ENCODE measurements at places on chromosomes 2 and 18.

DNA sequence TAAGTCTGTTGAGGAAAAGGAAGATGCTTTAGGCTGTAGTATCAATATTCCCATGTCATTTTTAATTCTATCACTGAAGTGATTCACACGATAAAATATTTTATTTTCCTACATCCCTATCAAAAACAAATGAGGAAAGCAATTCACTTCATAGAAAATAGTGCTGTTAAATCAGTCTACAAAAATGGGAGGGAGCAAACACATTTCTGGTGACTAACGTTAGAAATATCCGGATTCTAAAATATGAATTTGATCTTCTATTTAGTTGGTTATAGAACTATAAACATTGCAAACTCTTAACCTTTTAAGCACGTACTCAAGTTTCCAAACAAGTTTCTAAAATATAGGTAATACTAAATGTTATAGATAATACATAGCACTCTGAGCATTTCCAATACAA, 20.8 kb downstream of the ATF2 start:
- DNase-seq = no peak

- DNase-seq = no peak
These were observed 564.3 kb downstream of the CMPK2 start for GRCh38 chr2:6301426-6301825.

- no peak for DNase-seq
These were observed 25.8 kb downstream of the AAK1 start for GRCh38 chr2:69617744-69618143.

- no peak for DNase-seq
These were observed 8.6 kb downstream of the DNAJB2 start for GRCh38 chr2:219287580-219288265.

DNA sequence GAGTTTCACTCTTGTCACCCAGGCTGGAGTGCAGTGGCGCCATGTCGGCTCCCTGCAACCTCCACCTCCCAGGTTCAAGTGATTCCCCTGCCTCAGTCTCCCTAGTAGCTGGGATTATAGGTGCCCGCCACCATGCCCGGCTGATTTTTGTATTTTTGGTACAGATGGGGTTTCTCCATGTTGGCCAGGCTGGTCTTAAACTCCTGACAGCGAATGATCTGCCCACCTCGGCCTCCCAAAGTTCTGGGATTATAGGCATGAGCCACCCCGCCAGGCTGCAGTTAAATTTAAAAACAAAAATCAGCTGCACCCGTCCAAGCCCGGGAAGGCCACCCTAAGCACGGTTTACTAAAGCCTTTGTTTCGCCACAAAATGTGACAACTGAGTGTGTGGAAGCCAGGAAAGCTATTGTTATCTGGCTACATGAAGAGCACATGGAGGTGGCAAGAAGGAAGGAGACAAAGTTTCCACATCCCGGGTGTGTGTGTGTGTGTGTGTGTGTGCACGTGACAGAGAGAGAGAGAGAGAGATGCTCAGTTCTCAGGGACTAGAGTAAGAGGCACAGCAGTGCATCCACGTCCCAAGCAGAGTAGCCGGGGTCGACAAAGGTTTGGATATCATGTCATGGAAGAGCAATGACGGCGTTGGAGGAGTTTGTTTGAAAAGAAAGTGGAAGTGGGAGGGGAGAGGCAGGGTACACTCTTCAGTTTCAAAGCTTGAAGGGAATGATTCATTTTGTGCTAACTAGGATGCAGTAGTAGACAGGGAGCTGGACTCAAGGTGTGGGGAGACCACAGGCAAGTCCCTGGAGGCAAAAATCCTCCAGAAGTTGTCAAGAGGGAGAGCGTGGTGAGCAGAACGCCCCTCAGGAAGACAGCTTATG, 20.1 kb downstream of the INPP5D start:
- DNase-seq = peak; percentile 24

DNA sequence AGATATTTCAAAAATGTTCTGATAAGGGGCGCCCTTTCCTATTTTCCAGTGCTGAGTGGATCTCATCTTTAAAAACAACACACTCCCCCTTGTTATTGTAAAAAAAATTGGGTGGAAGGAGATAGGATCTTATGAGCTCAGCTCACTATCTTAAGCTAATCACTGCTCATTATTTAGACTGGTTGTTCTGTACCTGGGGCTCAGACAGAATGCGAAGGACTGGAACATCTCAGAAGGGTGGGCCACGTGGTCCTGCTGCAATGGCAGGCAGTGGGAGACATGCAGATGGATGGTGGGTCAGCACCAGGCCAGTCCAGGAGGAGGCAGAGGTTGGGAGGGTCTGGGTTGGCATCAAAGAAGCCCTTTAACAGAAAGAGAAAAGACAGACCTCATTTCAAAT, 48.3 kb upstream of the GPR155 start:
- no peak for DNase-seq

- no peak for DNase-seq
These were observed at the start of gene NCL for GRCh38 chr2:231463698-231464575. Gene NCL, minus strand, starts transcription at chr2:231464484. Its CDS starts 131 bp downstream, at chr2:231464353.

- DNase-seq = peak; percentile 39
These were observed 1.5 kb upstream of the GPBAR1 start for GRCh38 chr2:218259099-218259961.

GRCh38 chr2:237695201-237695780, 67.9 kb downstream of the LRRFIP1 start:
- DNase-seq = no peak

GRCh38 chr18:6722690-6723089, 6.8 kb upstream of the ARHGAP28 start:
- DNase-seq = no peak

DNA sequence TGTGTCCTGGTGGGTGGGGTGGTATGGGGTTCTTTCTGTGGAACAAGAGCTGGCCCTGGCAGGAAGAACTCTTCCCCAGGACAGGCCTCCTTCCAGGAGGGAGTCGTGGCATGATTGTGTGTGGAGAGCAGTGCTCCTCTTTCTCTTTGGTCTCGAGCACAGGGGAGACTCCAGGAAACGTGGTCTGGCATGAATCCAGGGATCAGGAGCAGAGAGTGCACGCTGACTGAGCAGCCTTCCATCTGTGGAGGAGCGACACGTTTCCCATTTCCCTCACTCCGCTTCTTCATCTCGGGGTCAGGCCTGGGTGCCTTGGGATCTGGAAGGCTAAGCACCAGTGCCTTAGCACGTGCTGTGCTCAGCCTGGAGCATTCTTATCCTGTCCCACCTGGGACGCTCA, 132.0 kb upstream of the HDAC4 start:
- no peak for DNase-seq

DNA sequence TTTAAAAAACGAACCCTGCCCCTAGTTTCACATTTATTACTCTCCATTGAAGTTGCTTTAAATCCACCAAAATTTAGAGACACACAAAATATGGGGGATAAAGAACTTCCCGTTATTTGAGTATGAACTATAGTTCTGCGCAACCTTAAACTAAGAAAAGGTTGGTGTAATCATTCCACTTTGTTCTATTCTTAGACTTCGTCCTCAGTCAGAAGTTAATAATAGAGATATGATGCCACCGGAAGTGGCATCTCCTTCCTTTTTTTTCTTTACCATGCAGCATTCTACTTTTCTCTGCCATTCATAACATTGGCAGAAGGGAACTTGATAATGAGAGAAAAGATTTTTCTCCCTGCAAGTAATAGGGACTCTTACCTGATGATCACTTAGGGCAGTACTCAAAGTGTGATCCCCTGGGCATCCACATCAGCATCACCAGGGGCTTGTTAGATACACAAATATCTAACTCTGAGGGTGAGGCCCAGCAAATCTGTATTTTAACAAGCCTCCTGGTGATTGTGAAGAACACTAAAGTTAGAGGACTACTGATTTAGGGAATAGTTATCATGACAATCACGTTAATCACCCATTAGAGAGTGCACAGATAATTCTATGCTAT, 147.7 kb upstream of the DTNA start:
- DNase-seq = no peak

DNA sequence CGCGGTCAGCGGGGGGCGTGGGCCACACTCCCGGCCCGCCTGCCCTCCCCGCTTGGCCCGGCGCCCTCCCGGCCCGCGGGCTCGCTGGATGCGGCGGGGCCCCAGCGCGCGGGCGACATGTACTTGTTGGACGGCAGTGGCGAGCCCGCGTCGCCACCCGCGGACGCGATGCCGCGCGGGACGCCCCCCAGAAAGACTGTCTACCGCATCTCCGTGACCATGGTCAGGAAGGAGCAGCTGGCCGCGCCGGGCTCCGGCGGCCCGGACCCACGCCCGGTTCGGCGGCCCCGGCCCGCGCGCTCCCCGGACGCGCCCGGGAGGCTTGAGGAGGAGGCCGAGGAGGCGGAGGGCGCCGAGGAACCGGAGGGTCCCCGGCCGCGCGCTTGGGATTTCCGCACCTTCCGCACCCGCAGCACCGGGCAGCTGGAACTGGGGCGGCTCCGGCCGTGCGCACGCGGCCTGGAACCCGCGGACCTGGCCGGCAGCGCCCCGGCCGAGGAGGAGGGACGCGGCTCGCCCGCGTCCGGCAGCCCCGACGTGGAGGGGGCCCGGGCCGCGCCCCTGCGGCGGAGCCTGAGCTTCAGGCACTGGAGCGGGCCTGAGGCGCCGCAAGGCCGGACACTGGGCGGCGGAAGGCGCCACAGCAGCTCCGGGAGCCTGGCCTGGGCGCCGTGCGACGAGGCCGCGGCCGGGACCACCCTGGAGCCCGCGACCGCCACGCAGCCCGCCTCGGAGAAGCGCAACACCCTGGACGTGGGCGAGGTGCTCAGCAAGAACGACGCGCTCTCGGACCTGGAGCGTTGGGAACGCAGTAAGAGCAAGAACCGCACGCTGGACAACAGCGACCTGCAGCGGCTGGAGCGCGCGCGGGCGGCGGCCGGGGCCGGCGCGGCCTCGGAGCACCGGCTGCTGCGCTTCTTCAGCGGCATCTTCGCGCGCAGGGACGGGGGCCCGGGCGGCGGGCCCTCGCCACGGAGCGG, 176.4 kb downstream of the AGAP1 start:
- DNase-seq = peak; percentile 72

GRCh38 chr2:145587922-145588321, 1068.0 kb upstream of the ZEB2 start:
- DNase-seq = no peak

- no peak for DNase-seq
These were observed 55.5 kb downstream of the MTHFD2 start for GRCh38 chr2:74253971-74254310.

DNA sequence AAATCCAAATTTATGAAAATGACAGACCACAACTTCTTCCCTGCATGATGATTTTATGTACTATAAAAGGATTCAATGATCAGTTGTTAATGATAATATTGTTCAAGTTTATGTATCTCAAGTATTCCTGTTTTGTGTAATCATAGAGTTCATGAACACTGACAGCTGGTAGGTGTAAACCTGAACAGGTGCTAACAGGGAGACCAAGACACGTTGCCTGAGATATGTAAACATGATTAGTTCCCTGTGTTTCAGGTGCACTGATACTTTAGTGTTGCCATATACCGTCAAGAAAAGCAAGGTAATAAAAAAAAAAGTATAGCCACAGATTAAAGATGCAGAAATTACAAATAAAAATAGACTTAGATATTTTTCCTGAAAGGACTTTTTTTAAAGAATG, 131.8 kb downstream of the BAZ2B start:
- DNase-seq = no peak

GRCh38 chr18:45402485-45403056, 212.7 kb upstream of the SLC14A2 start:
- DNase-seq = no peak

DNA sequence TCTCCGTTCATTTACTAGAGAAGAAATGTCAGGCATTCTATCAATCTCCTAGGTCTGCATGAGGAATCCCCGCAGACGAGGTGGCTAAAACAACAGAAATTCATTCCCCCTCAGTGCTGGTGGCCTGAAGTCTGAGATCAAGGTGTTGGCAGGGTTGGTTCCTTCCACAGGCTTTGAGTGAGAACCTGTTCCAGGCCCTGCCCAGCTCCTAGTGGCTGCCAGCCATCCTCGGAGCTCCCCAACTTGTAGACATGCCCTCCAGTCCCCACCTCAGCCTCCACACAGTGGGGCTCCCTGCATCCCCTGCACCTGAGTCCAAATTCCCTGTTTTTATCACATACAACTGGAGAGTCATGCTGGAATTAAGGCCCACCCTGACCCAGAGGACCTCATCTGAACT, 145.3 kb upstream of the ALKAL2 start:
- no peak for DNase-seq

- no peak for DNase-seq
These were observed 10.3 kb downstream of the KHK start for GRCh38 chr2:27096748-27097297.

- DNase-seq = no peak
These were observed 65.9 kb downstream of the C1D start for GRCh38 chr2:67996772-67997527.

GRCh38 chr18:59517446-59518165, 158.5 kb upstream of the LMAN1 start:
- DNase-seq = no peak

- DNase-seq = no peak
These were observed 1.3 kb downstream of the IFIH1 start for GRCh38 chr2:162317058-162317742.

GRCh38 chr2:9649261-9649660, 18.5 kb upstream of the YWHAQ start:
- DNase-seq = no peak

DNA sequence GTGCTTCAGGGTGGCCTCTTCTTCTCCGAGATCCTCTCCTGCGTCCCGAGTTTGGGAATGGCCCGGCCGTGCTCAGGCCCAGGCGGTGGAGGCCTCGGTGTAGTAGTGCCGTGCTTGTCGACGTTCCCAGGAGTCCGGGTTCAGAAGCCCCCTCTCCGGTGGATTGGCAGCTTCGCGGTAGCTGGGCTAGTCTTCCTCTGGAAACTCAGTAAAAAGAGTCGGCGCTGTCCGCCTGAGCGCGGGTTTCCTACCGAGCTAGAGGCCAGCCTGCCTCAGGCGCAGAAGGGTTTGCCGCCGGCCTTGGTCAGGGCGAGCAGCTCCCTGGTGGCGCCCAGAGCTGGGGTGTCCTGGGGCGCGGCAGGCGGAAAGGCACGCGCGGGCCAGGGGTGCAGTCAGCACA, 3.2 kb downstream of the RALBP1 start:
- no peak for DNase-seq

DNA sequence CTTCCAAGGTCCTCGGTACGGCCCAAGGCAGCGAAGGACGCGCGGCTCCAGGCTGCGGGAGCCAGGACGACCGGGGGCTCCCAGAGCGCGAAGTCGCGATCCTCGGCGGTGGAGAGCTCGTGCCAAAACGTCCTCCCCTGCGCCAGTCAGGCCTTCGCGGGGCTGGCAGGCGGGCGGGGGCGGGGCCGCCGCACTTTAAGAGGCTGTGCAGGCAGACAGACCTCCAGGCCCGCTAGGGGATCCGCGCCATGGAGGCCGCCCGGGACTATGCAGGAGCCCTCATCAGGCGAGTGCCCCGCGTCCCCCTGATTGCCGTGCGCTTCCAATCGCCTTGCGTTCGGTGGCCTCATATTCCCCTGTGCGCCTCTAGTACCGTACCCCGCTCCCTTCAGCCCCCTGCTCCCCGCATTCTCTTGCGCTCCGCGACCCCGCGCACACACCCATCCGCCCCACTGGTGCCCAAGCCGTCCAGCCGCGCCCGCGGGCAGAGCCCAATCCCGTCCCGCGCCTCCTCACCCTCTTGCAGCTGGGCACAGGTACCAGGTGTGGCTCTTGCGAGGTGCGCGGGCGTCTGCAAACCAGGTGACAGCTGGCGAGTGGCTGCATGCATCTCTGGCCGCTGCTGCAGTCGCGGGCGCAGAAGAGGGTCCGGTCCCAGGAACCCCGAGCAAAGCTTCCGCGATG, at the start of gene CIDEA:
TSS of gene CIDEA (plus strand) at position 226 of the 684 bp plus-strand sequence. CDS start at position 249, 23 bp downstream.
- no peak for DNase-seq

Data from dorsolateral prefrontal cortex (tissue), 122 donors.